ENCODE measurements at places on chromosomes 13 and 19.

GRCh38 chr13:52848455-52849195 is at the start of gene PCDH8:
Gene PCDH8 (minus strand): TSS chr13:52848640. CDS start chr13:52848436, 204 bp downstream.
- peak; percentile 90 for DNase-seq

GRCh38 chr19:11948646-11949045 is 16.2 kb upstream of the ZNF763 start:
- no peak for DNase-seq

DNA sequence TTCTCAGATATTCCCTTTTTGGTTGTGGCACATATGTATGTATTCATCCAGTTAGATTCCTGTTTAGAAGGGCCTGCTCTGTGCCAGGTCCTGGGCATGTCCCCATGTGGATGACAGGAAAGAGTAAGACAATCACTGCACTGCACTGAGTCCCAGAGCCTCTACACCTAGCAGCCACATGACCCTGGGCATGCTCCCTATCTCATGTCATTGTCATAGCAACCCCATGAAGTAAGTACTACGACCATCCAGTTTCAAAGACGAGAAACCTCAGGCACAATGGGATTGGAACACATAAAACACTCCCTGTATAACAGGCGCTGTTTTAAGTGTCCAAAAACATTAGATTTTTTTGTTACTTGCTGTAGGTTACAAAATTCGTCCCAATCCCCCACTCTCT is 594.4 kb downstream of the UQCRFS1 start:
- DNase-seq: no peak

- no peak for DNase-seq
These were observed 12.5 kb downstream of the SLC44A2 start for GRCh38 chr19:10637894-10638293.

GRCh38 chr19:32252333-32252669 is 93.1 kb upstream of the ZNF507 start:
- DNase-seq: no peak

DNA sequence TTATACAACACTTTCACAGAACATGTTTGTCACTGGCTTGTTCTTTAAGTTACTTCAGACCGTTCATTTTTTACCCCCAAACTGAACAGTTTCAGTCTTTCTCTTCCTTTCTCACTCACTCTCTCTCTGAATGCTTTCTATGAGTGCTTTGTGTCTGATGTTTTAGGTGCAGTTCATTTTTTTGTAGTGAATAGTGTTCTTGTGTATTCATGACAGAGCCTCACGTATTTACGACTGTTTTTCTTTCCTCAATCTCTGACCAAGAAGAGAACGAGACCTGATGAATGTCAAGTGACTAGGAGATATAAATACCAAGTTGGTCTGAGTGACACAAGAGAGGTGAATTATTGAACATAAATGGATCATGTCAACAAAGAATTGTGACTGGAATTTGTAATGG is 1525.0 kb upstream of the MIR17HG start:
- no peak for DNase-seq

DNA sequence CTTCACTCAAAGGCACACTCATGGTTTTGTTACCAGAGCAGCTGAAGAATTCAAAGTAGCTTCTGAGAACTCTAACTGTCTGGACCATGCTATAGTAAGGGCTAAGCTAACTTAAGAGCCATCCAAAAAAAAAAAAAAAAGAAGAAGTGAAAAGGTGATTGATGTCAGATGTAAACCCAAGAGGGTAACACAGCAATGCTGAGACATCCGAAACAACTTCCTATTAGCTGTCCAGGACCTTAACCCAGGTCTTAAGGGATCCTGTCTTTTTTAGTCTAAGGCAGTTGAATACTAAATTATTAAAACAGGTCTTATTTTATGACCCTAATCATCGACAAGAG is 11.2 kb upstream of the RAB20 start:
- DNase-seq: no peak

- DNase-seq: no peak
These were observed 35.3 kb upstream of the MYO16 start for GRCh38 chr13:108594153-108594552.

DNA sequence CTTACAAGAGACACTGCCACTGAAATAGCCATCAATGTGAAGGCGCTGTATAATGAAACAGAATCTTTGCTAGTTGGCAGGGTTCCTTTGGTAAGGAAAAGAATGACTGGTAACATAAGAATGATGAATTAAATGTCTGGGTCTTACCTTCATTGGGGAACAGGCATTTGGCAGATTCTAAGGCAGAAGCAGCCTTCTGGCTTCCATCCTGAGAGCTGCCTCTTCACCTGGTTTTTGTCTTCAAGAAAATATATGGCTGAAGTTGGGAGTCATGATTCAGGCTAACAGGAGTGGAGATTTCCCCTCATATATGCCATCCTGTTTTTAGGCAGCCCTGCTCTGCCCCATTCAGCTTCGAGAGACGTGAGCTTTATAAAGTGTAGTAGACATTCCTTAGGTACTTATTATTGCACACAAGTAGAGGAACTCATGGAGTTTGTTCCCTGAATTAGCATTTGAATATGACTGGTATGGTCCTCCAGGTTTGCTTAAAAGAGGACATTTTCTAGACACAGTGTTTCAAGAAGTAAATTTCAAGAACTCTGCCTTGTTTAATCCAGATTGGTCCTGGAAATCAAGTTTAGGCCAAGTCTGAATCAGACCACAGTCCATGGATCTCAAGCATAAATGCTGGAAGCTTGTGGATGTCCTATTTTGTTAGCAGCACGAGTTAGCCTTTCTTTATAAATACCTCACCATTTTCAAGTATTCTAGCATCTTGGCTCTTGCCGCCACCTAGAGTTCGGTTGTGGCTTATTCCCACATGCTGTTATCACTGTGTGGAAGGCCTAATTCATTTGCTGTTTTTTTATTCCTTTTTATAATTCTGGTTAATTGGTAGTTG is 56.2 kb upstream of the AKAP11 start:
- peak; percentile 23 for DNase-seq

- DNase-seq: no peak
These were observed 1.1 kb downstream of the PIP5K1C start for GRCh38 chr19:3698974-3699740.

- no peak for DNase-seq
These were observed 85.7 kb downstream of the C13orf42 start for GRCh38 chr13:51025245-51025905.

GRCh38 chr19:14181906-14182305 is 24.1 kb downstream of the ADGRL1 start:
- DNase-seq: no peak

DNA sequence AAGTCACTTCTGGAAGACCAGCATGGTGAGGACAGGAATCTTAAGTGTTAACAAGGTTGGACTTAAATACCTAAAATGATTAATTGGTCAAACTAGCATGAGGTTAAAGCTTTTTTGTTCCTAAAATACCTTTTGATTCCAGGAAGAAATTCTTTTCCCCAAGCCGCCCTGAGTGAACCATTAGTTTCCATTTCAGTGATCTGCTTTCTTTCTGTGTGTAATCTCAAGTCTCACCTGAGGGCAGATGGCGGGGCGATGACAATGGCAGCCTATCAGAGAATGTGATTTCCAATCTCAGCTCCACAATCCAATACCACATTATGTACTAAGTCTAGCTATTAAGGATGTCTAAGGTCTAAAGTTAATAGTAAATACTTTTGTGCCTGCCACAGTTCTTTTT is 390.9 kb upstream of the SGCG start:
- no peak for DNase-seq

- DNase-seq: no peak
These were observed 42.0 kb downstream of the KLF2 start for GRCh38 chr19:16366433-16367260.

GRCh38 chr19:33621065-33621785 is 528 bp upstream of the CHST8 start:
- DNase-seq: no peak

- DNase-seq: peak; percentile 11
These were observed 15.0 kb upstream of the PGLS start for GRCh38 chr19:17496337-17496997.

- DNase-seq: no peak
These were observed 26.4 kb downstream of the BORA start for GRCh38 chr13:72754111-72754510.

DNA sequence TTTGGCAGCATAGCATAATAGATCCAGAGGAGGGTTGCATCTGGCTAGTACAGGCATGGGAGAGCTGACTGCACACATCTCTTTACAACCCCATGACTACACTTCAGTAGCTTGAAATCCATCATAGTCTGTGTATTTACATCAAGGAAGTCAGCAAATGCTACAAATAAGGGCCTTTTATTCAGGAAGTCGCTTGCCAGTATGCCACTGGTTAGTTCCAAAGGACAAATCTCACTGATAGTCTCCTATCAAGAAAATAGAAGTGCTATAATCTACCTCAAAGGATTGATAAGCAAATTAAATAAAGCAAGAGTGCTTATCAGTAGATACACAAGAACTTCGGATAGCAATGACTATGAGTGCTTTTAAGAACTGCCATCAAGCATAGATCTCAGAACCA is 112.7 kb downstream of the KLF12 start:
- no peak for DNase-seq

DNA sequence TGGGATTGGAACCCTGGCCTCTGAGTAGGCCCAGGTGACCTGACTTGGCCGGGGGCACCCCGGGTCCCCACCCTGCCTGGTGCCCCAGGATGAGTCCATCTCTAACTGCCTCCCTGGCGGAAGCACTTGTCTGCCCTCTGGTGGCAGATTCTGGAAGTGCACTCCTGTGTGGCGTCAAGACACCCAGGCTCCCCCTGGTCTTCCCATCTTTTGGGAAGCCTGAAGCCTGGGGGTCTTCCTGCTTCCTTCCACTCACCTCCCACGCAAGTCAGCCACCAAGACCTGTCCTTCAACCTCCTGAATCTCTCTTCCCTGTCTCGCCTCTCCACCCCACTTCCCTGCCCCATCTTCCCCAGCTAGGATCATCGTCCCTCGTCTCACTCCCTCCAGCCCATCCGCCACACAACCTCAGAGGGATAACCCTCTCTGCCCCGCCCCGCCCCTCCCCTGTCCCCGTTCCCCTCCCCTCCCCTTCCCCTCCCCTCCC is 7.4 kb downstream of the RABAC1 start:
- DNase-seq: peak; percentile 37

DNA sequence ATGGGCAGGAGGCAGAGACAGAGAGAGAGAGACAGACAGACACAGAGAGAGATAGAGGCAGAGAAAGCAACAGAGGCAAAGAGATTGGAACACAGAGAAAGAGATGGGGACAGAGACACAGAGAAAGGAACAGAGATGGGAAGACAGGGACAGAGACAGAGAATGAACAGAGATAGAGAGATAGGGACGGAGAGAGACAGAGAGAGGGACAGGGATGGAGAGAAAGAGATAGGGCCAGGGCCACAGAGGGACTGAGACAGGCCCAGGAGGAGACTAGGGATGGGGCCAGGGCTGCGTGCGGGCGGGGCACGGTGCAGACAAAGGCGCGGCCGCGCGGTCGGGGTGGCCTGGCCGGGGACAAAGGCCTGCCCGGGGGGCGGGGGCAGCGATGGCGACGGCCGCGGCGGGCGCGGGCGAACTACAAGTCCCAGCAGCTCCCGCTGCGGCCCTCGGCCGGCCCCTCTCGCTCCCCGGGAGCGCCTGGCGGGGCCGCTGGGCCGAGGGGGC is at the start of gene ZNF358:
ZNF358 (plus strand) TSS at position 459 of the 507 bp plus-strand sequence. CDS start 3,140 bp downstream, outside the sequence.
- peak; percentile 15 for DNase-seq

DNA sequence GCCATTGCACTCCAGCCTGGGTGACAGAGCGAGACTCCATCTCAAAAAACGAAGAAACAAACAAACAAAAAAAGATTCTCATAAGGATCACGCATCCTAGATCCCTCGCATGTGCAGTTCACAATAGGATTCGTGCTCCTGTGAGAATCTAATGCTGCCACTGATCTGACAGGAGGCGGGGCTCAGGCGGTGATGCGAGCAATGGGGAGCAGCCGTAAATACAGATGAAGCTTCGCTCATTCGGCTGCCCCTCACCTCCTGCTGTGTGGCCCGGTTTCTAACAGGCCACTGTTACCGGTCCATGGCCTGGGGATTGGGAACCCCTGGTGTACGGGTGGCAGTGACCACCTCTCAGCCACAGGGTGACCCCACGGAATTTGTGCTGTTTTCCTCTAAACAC is 98.2 kb upstream of the MRI1 start:
- DNase-seq: no peak

- DNase-seq: no peak
These were observed 72.0 kb upstream of the KCTD15 start for GRCh38 chr19:33724721-33725060.

GRCh38 chr13:86080340-86080995 is 281.2 kb upstream of the SLITRK6 start:
- DNase-seq: no peak

- no peak for DNase-seq
These were observed 145.2 kb downstream of the GGACT start for GRCh38 chr13:100443278-100443997.

- DNase-seq: no peak
These were observed 710.3 kb upstream of the SLITRK5 start for GRCh38 chr13:86960876-86961275.

DNA sequence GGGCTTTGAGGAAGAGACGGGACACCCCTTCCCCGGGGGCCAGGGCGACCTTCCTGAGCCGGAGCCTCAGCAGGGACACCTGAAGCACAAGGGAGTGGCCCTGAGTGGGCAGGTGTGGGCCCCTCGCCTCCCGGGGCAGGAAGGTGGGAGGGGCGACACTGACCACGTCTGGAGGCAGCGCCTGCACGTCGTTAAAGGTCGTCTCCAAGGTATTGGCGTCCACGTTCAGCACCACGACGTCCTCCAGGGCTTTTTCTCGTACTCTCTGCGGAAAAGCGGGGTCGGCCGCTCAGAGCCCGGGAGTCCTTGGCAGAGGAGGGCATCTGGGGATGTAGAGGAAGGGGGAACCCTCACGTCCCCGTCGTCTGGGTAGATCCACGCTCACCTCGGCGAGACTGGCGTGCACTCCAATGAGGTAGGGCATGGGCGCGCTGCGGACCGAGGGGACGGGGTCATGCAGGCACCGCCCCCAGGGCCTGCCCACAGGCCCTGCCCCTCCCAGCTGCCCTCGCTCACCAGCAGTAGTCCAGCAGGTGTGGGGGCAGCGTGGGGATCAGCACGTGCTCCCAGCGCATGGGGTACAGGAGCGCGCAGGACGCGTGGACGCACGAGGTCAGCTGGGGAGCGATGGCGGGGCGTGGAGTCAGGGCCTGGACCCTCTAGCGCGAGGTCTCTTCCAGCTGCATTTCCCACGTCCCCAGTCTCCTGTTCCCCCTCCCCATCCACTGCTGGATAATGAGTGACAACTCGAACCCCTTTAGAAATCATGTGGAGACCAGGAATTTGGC is 6.1 kb downstream of the DENND1C start:
- DNase-seq: no peak

- DNase-seq: no peak
These were observed 4.6 kb downstream of the PTGIR start for GRCh38 chr19:46620267-46620666.

DNA sequence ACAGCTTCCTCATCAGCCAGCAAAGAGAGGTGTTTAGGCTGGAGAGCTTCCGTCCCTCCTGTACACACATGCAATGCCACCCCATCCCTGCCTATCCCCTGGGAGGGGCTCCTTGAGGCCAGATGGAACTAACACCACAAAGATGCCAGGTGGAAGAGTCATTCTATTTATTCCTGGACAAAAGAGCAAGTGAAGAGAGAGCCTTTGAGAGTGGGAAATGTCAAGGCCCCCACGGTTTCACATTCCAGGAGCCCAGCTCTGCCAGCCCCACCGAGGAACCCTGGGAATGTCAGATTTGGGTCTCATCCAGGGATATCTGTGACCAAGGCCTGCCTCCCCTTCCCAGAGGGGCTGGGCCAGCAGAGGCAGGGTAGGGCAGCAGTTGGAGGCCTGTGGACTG is 30.8 kb upstream of the IGFL1 start:
- DNase-seq: no peak
